B cell (primary cell): ENCODE measurements at places on chromosomes 6 and 20. TPM values are rescaled to one million over a fixed set of nuclear protein-coding genes. Genes with fewer than 3 reads are reported as not detected.

GRCh38 chr6:111585974-111586315 is 19.7 kb downstream of the TRAF3IP2 start:
- no peak for DNase-seq

AFG1L gene
- 1.7 and 1.8 TPM in 2 replicates for polyA plus RNA-seq

DNA sequence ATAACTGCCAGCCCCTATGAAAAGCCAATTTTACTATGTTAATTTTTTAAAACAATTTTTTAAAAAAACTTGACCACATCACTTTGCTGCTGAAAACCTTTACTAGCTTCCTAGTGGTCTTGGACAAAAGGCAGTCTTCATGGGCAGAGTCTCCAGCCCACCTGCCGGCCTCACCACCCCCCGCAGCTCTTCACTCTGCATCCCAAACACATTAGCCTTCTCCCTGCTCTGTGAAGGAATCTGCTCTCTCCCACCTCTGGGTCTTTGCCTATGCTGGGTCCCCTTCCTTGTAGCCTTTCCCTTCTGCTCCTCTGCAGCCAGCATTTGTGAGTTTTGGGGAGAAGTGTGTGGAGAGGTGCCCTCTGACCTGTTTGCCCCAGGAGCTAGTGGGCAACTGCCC is 170.7 kb upstream of the MLN start:
- DNase-seq: no peak

- DNase-seq: no peak
Measured at GRCh38 chr6:168871642-168872315, 381.9 kb downstream of the THBS2 start.

- peak; percentile 68 for DNase-seq
Measured at GRCh38 chr6:42269553-42269952, 51.9 kb upstream of the MRPS10 start.

DNA sequence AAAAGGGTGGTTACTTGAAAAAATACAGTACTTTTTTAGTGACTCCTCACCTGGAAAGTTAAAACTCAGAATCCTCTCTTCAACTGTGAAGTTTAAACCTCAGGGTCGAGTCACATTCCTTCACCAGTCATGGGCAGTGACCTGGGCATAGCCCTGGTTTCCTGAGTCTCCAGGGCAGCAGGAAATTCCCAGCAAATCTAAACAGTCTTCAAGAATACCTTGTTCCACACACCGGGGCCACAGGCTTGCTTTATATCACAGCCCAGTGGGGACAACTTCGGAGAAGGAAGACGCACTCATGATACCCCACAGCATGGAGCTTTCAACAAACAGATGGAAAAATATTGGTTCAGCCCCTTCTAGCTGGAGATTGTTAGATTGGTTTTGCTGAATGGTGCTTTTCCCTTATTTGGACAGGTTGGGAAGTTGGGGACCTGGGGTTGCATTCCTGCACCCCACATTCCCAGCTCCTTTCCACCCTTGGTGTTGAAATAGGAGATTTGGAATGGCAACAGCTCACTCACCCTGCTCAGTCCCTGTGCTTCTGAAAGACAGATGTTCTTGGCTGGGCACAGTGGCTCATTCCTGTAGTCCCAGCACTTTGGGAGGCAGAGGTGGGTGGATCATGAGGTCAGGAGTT is 113.0 kb upstream of the TMEM170B start:
- no peak for DNase-seq

GRCh38 chr20:35489717-35490116 is 34.3 kb downstream of the CEP250 start:
- no peak for DNase-seq

COMMD7 gene
- 29.5 and 34.9 TPM in 2 replicates for polyA plus RNA-seq

- DNase-seq: no peak
Measured at GRCh38 chr20:10080574-10080973, 45.8 kb downstream of the ANKEF1 start.

DNA sequence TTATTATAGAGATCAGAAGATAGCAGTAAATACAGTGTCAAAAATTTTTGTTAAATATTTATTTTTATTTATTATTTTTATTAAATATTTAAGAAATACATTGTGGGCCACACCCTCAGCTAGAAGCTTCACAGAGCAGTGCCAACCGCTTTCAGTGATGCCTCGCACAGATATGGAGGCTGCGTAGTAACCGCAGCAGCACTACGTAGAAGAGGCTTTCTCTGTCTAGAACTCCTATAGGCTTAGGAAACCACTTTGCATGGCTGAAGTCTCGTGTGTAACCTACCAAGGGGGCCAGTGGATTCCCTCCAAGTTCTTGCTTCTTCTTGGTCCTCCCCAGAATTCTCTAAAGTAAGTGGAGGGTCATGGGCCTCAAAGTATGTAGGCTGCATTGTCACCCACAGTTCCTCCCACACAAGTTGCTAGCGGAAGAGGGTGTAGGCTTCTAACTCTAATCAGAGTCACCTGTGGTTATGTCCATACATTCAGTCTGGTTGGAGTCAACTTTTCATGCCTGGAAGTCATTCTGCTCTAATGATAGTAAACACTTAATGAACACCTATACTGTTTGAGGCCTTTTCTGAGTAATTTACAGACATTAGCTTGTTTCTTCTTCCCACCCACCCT is 285.6 kb downstream of the CDKAL1 start:
- DNase-seq: no peak

DNA sequence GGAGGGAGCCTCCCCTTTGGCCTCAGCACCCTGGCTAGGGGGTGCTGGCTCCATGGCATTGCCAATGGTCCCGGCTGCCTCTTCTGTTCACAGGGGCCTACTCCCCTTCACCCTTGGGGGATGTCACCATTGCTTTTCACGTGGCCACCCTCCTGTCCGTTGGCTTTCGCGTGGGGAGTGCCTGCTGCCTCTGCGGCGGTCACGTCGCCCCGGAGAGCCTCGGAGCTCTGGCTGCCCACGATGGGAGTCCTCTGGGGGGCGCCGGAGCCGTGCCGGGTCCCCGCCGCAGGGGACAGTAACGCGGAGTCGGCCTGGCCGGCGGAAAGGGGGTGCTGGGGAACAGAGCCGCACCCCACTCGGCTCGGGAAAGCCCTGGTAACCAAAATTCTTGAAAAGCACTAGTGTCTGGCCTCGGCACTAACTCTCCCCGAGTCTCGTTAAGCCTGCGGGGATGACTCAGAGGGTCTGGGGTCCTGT is 661 bp upstream of the HEBP2 start:
- no peak for DNase-seq

DNA sequence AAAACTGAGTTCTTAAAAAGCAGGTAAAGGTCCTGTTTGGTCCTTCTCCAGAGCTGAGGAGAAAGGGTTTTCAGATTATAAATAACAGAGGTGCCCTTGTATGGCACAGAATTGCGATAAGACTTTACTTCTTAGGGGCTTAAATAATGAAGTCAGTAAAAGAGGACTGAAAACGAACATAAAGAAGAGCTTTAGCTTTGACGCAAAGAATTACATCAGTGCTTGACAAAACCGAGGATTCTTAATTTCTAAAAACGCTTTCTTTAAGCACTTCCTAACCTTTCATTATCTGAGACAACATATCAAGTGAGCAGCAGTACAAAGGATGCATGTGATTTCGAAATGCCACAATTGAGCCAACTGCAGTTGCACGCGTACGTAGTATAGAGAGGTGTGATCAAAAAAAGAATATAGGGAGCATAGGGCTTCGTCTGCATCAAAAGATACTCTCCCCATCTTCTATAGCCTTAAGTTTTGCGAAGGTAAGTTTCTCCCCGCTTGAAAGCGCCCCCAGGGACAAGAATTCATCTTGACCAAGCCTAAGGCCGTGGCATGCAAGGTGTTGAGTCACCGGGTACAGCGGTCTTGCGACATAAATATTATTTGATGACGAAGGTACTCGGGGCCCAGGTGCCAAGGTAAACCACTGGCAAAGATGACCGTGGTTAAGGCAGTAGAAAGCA is 778 bp upstream of the LOC128125822 start:
- no peak for DNase-seq

- no peak for DNase-seq
Measured at GRCh38 chr6:169972101-169972651, 220.8 kb downstream of the ERMARD start.

GRCh38 chr20:52426856-52427255 is 235.3 kb upstream of the ZFP64 start:
- DNase-seq: no peak
